ENCODE measurements at places on chromosomes 11 and 22.

GRCh38 chr11:44096360-44097185, 1.1 kb downstream of the EXT2 start:
- DNase-seq, result no peak

DNA sequence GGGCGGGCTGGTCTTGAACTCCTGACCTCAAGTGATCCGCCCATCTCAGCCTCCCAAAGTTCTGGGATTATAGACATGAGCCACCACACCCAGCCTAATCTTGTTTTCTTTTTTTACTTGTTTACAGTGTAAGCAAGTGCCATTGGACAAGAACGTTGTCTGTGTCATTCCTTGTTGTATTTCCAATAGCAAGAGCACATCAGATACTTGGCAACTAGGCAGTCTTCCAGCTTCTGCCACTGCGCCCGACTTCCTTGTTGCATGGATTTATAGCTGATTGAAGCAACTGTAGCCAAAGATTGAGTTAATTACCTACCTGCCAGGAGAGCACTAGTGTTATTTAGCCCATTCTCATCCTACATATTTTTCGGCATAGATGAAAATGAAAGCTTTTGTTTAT, 3.1 kb upstream of the SGSM3 start:
- DNase-seq, result no peak

- DNase-seq, result peak; percentile 38
Observed at GRCh38 chr11:14974515-14975251, 2.5 kb upstream of the CALCA start.

- no peak for DNase-seq
Observed at GRCh38 chr11:86807360-86807759, 7.0 kb downstream of the PRSS23 start.

GRCh38 chr11:62958547-62959421, 26.0 kb downstream of the SLC22A6 start:
- DNase-seq, result no peak

- no peak for DNase-seq
Observed at GRCh38 chr22:35470903-35471321, 69.7 kb upstream of the RASD2 start.

DNA sequence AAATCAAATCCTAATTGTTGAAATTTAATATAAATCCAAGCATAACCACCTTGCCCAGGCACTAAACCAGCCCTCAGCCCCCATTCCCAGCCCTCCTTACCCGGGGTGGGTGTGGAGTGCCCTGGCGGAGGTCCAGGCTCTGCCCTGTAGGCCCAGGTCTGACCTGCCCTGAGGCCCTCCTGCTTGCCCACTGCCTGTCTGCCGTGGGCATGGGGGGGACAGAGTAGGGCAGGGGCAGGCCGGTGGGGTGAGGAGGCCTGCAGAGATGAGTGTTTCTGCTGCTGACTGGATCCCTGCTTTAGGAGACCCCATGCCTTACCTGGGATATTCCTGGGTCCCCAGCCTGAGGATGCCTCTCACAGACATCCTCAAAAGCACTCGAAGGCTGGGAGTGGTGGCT, 3.6 kb upstream of the CHID1 start:
- no peak for DNase-seq

- DNase-seq, result no peak
Observed at GRCh38 chr11:128297805-128298204, 289.6 kb downstream of the ETS1 start.

GRCh38 chr11:22479971-22480720, 142.0 kb downstream of the SLC17A6 start:
- no peak for DNase-seq

- no peak for DNase-seq
Observed at GRCh38 chr11:46338636-46338987, 8.7 kb upstream of the DGKZ start.

DNA sequence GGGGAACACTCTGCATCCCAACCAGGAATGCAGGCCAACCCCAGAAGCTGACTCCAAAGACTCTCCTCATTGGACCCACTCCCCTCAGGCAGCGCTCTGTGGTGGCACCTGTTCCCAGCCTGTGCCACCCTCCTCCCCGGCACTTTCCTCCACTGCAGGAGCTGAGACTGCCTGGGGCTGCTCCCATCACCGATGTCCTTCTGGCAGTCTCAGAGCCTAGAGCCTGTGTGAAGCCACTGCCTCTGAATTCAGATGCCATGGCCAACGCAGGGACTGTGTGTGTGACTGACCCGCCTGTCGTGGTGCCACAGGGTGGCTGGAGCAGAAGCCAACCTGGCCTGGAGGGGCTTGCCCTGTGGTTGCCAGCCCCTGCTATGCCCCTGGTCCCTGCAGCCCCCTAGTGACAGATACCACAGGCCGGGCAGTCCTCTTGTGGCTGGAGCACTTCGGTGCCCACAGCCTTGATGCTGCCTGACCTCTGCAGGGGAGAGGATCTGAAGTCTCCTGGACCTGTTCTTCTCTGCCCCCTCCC, 43.2 kb downstream of the TBX1 start:
- DNase-seq, result no peak

DNA sequence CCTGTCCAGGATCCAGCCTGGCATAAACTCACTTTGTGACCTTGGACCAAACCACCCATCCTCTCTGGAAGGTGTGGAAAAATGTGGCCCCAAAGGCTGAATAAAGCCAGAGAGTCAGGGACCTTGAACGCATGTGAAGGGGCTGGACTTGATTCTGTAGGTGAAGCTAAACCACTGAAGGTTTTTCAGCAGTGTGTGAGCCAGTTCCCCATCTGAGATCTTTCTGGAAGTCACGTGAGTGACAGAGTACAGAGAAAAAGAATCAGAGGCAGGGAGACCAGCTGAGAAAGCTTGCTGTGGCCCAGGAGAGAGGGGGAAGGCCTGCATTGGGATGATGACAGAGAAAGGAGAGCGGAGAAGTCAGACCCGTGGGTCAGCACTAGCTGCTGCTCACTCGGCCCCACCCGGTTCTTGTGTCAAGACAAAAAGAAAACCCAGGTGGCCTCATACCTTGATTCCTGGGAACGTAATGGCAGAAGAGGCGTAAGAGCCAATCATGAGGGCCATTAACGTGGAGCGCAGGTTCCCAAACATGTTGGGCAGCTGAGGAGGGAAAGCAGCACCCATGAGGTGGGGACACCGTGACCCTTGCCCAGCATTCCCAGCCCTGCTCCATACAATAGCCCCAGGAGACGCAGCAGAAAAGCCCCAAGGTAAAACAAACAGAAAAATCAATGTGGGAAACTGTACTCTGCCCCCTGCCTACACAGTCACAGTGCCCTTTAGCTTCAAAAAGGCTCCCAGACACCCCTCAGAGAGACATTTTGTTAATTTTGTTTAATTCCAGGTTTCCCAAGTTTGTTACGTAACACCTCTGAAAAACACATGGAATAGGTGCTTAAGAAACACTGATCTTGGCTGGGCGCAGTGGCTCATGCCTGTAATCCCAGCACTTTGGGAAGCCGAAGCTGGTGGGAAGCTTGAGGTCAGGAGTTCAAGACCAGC, 17.9 kb downstream of the SLC43A1 start:
- no peak for DNase-seq

DNA sequence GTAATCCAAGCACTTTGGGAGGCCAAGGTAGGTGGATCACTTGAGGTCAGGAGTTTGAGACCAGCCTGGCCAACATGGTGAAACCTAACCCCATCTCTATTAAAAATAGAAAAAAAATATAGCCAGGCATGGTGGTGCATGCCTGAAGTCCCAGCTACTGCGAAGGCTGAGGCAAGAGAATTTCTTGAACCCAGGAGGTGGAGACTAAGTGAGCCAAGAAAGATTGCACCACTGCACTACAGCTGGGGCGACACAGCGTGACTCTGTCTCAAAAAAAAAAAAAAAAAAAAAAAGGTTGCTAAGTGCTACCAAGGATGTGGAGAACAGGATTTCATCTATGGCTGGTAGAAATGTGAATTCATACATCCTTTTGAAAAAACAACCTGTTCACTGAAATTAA, 36.6 kb downstream of the ATG16L2 start:
- DNase-seq, result no peak

DNA sequence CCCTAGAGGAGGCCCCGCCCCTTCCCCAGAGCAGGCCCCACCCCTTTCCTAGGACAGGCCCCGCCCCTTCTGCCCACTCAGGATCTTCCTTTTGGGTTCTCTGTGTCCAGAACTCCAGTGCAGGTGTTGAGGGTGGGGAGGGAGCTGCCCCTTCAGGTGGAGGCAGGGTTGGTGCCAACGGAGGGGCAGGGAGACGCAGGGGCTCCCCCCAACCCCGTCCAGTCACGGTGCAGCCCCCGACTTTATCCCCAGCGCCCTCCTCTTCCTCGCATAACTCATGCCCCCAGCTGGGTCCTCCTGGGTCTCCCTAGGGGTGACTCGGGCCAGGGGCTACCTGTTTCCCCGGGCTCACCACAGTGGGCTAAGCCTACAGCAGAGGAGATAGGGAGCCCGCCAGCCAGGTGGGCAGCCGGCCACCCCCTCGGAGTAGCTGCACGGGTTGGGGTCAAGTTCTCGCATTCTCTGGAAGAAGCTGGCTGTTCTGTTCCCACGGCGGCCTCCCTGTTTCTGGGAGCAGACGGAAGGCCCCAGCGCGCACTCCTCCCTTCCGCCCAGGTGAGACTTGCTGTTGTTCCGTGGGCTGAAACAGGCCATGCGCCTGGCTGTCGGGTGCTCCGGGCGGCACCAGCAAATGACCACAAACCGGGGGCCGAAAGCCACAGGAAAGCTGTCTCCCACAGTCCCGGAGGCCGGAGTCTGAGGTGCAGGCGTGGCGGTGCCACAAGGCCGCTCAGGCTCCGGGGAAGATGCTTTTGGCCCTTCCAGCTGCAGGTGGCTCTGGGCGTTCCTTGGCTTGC, 38.9 kb downstream of the MUC2 start:
- no peak for DNase-seq

- DNase-seq, result no peak
Observed at GRCh38 chr22:44479662-44480061, 18.4 kb downstream of the RTL6 start.

DNA sequence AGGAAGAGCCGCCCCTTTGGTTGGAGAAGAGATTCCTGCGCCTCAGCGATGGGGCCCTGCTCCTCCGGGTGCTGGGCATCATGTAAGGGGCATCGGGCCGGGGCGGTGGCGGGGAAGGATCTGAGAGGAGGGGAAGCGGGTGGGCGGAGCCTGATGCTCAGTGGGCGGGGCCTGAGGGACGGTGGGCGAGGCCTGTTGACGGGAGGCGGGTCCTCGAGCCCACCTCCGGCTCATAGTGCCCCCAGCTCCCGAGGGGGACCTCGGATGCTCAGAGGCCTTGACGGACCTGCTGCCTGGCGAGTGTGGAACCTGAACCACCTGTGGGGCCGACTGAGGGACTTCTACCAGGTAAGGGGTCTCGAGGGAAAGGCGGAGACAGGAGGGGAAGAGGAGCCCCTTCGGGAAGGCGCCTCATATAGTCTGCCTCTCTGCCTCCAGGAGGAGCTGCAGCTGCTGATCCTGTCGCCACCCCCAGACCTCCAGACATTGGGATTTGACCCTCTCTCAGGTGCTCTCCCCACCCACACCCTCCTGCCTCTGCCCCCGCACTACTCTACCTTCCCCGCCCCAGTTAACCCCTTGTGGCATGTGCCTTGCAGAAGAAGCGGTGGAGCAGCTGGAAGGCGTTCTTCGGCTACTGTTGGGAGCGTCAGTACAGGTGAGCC, 799 bp downstream of the CCDC88B start:
- peak; percentile 58 for DNase-seq

DNA sequence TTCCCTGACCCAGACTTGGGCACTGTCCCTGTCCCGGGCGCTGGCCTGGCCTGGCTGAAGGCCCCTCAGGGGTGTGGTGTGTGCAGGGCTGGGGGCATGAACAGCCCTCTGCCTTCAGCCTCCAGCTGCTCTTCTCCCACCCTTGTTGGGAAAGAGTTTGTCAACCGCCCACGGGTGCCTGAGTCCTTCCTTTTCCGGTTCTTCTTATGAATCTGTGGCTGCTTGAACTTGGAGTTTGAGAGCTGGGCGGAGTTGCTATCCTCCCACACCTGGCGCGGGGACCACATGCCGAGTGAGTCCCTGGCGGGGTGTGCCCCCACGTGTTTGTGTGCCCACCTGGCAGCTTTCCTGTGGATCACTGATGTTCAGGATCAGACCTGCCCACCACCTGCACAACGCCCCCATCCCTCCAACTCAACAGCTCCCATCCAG, 13.4 kb downstream of the NFAM1 start:
- DNase-seq, result no peak
